ENCODE measurements at places on chromosomes 5 and 9.

DNA sequence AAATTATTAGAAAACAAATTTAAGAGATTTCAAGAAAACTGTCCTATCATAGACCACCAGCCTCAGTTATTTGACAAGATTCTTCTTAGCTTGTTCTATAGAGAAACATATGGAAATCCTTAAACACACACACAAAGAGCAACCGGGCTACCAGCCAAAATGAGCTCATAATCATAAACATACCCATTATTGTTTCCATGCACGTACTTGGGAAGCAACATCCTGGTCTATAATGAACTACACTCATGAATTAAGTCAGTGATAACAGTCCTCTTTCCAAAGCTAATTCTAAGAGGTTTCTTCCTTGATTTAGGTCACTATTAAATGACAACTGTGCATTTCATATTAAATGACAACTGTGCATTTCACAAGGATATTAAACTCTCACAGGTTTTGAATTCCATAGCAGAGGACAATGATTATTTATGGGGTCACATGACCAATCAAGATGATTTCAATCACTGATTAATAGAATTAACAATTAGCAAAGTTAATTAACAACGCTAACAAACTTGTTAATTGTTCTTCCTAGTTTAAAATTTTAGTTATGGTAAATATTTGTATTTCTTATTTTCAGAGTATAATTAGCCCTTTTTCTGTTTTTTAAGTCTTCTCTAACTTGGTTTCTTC lies 77.0 kb downstream of the OXCT1 start:
- DNase-seq: no peak

GRCh38 chr5:447501-447900 lies 4.5 kb downstream of the EXOC3 start:
- peak; percentile 13 for DNase-seq

- no peak for DNase-seq
Observed at GRCh38 chr5:108418197-108418596, 36.3 kb upstream of the FBXL17 start.

GRCh38 chr5:61327760-61328753 lies 4.0 kb upstream of the ZSWIM6 start:
- peak; percentile 29 for DNase-seq
